ENCODE measurements at places on chromosomes 13 and 19. TPM values are rescaled to one million over a fixed set of nuclear protein-coding genes. Genes with fewer than 3 reads are reported as not detected.

Gene KLK12
- not detected for total RNA-seq

- no peak for DNase-seq
Observed at GRCh38 chr19:6384381-6384780, 8.6 kb downstream of the GTF2F1 start.

DNA sequence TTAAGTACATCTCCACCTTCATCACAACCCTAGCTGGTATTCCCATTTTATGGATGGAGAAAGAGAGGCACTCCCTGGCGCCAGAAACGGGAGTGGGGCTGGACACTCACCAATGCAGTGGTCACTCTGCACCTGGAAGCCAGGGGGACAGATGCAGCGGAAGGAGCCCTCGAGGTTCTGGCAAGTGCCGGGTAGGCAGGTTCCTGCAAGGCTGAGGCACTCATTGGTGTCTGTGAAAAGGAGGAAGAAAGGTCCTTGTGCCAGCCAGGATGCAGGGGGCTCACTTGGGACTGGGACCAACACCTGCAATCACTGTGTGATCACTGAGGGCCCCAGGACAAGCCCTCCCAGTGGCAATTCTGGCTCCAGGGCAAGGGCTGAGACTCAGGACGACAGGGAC, 41.8 kb downstream of the CCL25 start:
- DNase-seq, result no peak

GRCh38 chr13:98495627-98496478, 81.1 kb downstream of the STK24 start:
- no peak for DNase-seq

DNA sequence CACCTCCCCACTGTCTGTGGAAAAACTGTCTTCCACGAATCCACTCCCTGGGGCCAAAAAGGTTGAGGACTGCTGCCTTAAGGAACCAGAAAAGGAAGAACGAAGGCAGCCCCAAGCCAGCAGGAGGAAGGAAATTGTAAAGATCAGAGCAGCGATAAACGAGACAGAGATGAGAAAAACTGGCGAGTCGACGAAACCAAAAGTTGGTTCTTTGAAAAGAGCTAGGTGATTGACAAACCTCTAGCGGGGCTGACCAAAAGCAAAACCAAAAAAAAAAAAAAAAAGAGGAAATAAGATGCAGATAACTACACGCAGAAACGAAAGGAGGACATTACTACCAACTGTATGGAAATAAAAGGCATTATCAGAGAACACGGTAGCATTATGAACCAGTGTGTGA, 76.9 kb downstream of the GADD45B start:
- DNase-seq, result no peak

DNA sequence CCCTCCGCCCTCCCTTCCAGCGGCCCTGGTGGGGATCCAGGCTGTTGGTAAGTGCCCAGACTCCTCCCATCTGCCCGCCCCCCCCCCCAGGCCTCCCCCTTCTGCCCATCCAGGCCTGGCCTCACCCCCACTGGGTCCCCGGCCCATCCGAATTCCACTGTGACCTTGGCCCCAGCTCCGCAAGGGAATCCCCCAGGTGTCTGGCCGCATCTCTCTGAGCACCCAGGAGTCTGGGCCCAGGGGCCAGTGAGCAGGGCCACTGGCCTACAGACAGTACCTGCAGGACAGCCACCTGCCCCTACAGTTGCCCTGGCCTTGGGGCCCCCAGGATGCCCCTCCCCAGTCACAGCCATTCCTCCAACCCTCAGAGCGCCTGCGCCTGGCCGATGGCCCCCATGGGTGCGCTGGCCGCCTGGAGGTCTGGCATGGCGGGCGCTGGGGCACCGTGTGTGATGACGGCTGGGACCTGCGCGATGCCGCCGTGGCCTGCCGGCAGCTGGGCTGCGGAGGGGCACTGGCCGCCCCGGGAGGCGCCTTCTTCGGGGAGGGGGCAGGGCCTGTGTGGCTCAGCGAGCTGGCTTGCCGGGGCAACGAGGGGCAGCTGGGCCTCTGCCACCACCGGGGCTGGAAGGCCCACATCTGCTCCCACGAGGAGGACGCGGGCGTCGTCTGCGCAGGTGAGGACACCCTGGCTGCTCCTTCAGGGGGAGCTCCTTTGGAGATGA, 912 bp downstream of the SSC5D start:
- DNase-seq, result no peak

DNA sequence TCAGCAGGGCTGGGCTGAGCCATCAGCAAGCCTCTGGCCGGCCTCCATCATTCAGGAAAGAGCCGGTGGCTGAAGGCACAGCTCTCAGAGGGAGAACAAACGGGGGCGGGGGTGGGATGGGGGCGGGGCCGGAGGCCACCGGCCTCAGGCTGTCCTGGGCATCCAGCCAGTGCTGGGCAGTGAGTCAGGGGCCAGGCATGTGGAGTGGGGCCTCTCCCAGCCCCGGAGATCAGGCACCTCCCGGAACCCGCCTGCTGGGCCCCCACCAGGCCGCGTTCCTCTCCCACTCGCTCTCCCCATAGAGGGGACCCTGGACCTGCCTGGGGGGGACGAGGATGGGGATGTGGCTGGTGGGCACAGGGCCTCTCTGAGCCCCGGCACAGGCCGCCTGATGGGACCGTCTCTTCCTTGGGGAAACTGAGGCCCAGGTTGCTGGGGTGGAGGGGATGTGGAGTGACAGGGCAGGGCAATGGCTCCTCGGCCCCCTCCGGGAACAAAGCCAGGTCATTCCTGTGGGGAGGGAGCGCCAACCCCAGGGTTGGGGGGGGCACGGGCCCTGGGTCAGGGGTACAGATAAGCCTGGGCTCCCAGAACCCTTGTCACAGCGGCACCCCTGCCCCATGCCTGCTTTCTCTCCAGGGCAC, 12.9 kb downstream of the SPC24 start:
- peak; percentile 40 for DNase-seq

DNA sequence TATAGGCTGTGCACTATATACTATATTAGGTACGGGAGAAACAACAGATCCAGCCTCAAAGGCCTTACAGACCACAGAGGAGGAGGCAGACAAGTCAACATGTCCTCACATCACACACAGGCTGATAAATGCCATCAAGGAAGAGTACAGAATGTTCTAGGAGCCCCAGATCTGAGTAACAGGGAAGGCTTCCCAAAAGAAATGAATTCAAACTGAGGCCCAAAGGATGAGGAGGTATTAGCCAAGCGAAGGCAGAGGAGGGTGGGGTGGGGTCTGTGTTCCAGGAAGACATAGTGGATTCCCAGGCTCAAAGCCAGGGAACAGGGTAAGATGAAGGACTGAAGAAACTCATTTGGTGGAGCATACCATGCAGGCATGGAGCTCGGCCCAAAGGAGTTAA, 55.1 kb downstream of the RXFP2 start:
- no peak for DNase-seq

GRCh38 chr19:34957830-34958751, 5.9 kb downstream of the ZNF792 start:
- DNase-seq, result no peak

- no peak for DNase-seq
Observed at GRCh38 chr13:70394031-70394548, 285.8 kb upstream of the KLHL1 start.

GRCh38 chr19:16372065-16372915, 47.7 kb downstream of the KLF2 start:
- no peak for DNase-seq

All from WTC11 (cell line).